ENCODE measurements at places on chromosomes 3 and 15.
A peak's percentile ranks its signal among the peaks of the same experiment; 100 is the strongest.

GRCh38 chr3:25885544-25885943, 95.7 kb downstream of the OXSM start:
- DNase-seq, result no peak

- peak; percentile 68 for DNase-seq
Measured at GRCh38 chr15:70512772-70513362, 250.5 kb downstream of the UACA start.

DNA sequence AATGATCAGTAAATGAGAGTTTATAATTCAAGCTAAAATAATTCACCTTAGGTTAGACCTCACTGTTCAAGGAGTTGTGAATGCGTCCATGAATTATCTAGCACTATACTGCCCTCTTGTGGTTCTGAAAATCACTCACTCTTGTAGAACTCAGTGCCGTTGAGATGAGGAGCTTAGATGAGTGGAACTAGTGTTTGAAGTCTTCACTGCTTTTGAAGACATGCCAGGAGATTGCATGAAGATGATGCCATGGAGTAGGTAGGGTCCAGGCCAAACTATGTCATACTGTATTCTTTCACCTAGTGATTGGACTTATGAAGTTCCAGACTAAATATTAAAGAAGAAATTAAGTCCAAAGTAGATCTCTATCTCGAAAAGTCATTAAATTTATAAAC, 28.8 kb downstream of the LYSMD4 start:
- peak; percentile 92 for DNase-seq

- DNase-seq, result no peak
Measured at GRCh38 chr15:96046620-96047240, 283.8 kb upstream of the NR2F2 start.

DNA sequence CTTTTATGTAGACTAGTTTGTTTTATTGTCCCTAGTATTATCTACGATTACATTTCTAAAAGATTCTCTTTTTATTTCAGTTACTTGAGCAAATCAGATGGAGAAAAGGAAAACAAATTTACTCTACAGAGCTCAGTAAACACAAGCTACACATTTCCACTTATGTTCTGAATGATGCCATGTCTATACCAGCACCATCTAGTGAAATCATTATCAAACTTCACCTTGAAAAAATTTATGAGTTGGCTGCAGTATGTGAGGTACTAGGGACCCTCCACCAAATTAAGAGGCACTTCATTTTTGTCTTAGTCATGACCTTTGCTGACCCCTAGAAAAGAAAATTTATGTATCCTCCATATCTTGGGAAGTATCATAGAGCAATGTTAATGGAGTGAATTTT, 827.4 kb downstream of the SI start:
- no peak for DNase-seq

- peak; percentile 62 for DNase-seq
Measured at GRCh38 chr3:160180581-160181216, 44.5 kb upstream of the C3orf80 start.

- DNase-seq, result peak; percentile 82
Measured at GRCh38 chr3:171420667-171421066, 39.5 kb downstream of the TNIK start.

GRCh38 chr3:108287146-108287545, 9.2 kb upstream of the HHLA2 start:
- DNase-seq, result no peak

DNA sequence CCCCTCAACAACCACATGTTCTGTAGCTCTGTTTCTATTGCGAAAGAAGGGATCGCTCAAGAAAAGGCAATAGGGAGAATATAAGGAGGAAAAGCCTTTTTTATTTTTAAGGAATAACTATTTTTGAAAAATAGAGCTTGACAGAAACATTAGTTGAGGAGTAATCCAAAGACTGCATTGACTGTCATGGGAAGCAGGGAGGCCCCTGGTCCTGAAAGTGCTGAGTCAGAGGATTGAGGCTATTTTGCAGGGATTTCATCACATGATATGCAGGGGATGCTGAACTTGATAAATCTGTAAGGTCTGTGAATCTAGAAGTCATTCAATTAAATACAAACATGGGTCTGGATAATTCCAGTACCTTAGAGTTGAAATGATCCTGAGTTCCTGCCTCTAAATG, 92.0 kb downstream of the MTHFS start:
- DNase-seq, result no peak

- DNase-seq, result no peak
Measured at GRCh38 chr3:77467702-77468625, 428.1 kb downstream of the ROBO2 start.

DNA sequence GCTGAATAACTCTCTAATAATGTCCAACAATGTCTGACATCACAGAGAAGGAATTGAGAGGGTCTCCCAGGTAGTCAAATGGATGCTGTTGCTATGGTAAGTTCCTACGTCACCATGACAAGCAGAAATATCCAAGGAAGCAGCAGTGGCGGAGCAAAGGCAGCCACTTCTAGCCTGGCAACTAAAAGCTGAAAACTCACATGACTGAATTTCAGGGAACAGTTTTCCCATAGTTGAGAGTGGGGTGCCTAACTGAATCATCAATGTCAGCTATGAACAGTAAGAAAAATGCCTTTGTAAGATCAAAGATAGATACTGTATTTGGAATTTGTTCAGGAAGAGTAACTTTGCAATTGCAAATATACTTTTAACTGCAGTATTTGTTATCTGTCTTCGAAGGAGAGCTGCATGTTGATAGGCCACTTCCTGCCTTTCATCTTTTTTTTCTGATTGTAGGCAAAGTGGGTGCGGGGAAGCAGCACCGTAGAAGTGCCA, 161.7 kb downstream of the BBX start:
- no peak for DNase-seq

- no peak for DNase-seq
Measured at GRCh38 chr3:155012584-155012983, 67.5 kb upstream of the MME start.

GRCh38 chr3:17290894-17291293, 406.1 kb downstream of the PLCL2 start:
- DNase-seq, result no peak

GRCh38 chr15:95365511-95366107, 964.9 kb upstream of the NR2F2 start:
- DNase-seq, result peak; percentile 88

- DNase-seq, result no peak
Measured at GRCh38 chr15:77516786-77517185, 96.1 kb downstream of the HMG20A start.

- no peak for DNase-seq
Measured at GRCh38 chr3:192855434-192855833, 62.2 kb downstream of the MB21D2 start.

GRCh38 chr3:149332227-149332765, 1.1 kb downstream of the TM4SF18 start:
- DNase-seq, result peak; percentile 28

- no peak for DNase-seq
Measured at GRCh38 chr3:114619771-114620170, 325.9 kb downstream of the TIGIT start.

DNA sequence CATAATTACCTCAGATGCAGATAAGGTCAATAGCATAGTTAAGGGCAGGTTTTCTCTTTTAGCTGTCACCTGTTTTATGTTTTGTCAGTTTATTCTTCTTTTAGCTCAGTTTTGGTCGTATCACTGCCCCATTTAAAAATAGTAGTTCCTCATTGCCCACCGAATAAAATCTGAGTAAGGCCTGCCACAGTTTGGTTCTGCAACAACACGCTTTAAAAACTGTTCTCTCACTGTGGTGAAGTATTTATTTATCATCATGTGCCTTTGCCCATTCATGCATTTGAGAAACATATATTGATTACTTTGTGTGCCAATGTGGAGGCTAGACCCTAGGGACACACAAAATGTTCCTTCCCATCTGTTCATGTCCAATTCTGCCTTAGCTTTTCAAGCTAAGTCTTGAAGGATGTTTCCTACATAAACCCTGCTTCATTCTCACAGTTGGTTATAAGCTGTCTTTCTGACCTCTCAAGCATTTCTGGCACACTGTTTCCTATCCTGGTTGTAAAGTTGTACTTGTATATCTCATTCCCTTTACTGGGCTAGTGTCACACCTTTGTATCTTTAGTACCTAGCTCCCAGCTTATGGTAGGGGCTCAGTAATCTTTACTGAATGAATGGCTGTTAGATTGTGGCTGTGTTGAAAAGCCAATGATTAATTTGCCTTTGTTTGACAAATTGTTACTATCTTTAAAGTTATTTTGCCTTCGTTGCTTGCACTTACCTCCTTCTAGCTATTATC, 23.9 kb downstream of the AKAP13 start:
- no peak for DNase-seq

- no peak for DNase-seq
Measured at GRCh38 chr3:152192936-152193672, 75.6 kb upstream of the MBNL1 start.

DNA sequence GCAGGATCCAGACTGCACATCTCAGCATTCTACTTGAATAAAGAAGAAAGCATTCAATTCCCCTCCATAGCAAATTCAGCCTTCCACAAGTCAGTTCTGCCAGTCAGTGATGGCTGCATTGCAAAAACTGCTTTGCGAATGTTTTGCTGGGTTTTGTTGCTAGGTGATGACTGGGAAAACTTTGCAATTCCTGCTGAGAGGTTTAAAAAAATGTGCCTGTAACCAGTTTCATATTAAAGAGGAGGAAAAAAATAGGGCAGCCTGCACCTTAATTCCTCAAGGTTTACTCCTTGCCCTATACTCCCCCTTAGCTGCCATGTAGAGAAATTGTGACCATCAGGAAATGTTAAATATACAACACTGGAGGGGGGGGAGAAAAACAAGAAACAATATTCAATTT, 225.6 kb upstream of the ATP11B start:
- no peak for DNase-seq

DNA sequence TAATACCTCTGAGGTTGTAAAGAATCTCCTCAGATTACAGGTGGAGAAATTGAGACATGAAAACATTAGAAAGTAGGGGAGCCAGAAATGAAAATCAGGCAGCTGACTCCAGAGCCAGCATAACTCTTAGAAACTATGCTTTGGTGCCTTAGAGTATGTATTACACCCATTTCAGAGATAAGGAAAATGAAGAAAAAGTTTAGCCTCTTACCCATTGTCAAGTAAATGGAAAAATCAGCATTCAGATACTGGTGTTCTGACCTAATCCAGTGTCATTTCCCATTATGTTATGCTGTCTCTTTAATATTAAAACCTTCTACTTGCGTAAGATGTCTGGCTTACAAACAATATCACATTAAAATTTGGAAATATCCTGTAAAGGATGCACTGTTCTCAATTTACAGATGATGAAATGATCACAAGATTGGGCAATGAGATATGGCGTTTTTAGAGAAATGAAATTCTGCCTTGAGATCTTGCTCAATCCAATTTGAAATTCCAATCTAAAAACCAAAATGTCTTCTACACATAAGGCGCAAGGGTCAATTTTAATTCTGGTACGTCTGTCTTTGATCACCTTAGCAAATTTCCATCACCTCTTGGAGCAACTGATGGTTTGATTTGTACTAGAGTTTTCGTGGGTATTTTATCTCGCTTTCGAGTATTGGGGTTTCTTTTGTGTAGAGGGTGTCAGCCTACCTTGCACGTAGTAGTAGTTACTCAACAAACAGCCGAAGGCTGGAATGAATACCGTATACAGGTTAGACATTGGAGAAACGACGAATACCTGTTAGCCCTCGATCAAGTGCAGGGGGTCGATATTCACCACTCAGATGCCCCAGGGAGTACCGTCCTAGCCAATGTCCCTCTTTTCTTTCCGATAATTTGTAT, 902 bp upstream of the ZCWPW2 start:
- DNase-seq, result peak; percentile 78

DNA sequence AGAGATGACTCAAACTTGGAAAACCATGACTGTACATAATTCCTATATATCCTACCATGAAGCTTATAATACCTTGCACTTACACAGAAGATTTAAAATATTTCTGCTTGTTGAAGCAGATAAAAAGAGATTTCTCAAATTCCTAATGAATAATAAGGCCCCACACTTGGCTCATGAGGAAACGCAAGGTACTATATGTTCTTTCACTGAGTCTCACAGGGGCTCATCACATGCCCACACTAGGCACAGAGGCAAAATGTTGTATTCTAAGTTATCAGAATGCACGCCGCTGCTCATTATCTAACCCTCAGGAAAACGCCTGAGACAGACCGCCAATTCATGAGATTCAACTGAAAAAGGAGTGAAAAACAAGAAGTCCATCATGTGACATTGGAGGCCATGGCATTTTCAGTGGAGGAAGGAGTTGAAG, 5.6 kb downstream of the MYO1E start:
- peak; percentile 49 for DNase-seq

- no peak for DNase-seq
Measured at GRCh38 chr3:38519000-38519399, 22.9 kb downstream of the EXOG start.

DNA sequence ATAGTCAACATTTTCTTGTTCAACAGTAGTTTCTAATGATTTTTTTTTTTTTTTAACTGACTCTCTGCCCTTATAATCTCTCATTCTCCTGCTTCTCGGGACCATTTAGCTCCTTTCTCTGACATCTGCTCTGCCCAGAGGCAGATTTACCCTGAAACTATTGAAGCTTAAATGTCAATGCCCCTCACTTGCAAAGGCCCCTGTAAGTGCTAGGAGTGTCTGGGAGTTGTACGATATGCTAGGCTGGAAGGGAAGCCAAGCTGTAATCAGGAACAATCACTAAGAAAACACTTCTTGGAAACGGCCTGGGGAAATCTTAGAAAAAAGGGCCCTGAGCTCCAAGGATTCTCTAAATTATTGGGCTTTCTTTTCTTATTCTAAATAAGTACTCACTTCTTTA, 5.8 kb upstream of the PLOD2 start:
- peak; percentile 64 for DNase-seq

DNA sequence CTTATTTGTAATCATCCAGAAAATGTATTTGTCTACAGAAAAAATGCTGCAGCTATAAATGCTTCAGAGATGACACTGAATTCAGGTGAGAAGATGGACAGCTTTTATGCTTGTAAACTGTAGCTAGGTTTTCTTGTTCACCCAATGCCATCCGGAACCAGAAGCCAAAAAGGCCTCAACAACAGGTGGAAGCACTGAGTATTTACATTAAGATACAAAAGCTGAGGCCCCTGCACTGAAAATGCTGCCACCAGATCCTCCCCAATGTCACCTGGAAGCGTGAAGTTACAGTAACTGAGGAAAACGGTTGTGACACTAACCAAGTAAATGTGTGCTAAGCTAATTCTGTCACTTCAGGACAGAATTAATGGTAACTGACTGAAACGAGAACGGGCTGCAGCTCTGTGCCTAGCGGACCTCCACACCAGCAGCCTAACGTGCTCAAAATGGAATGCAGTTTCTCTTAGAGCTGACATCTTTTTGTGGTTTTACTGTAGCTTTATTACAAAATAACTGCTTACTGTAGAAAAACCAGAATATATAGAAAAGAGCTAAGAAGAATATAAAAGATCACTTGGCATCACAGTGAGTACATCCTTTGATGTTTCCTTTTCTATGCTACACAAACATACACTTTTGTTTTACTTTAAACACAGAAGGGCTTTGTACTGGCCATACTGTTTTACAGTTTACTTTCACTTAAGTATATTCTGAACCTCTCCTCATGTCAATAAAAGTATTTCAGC, 7.6 kb downstream of the CHSY1 start:
- no peak for DNase-seq

DNA sequence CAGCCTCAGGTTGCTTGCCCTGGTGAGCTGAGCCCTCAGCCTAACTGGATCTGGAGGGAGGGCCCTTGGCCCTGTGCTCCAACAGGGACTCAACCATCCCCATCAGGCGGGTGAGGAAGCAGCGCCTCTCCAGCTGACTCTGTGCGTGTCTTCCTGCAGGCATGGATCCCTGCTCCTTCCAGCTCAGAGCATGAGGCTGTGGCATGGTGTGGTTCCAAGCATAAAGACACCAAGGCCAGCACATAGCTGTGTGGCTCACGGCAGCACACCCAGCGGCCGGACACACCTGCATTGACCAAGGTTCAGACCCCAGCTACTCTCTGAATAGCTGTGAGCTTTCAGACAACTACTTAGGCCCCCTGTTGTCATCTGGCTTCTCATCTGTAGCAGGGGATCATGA, 131.0 kb upstream of the PLXNA1 start:
- DNase-seq, result no peak
